ENCODE measurements at places on chromosomes 4 and X. TPM values are rescaled to one million over a fixed set of nuclear protein-coding genes. Genes with fewer than 3 reads are reported as not detected.

NSUN7 gene
- total RNA-seq, result not detected

AFF2 gene
- total RNA-seq, result 0.90 TPM

PIGA gene
- 32.3 TPM for total RNA-seq

TBC1D9 gene
- total RNA-seq, result 0.67 TPM

IL21 gene
- 0.28 TPM for total RNA-seq

HEPH gene
- not detected for total RNA-seq

ZNF630 gene
- total RNA-seq, result 6.1 TPM

NSG1 gene
- 74.9 TPM for total RNA-seq

UNC5C gene
- total RNA-seq, result not detected

SPACA5 gene
- total RNA-seq, result not detected

P2RY8 gene
- total RNA-seq, result 195 TPM

PHEX gene
- total RNA-seq, result 0.25 TPM

PTCHD1 gene
- not detected for total RNA-seq

ARAP2 gene
- total RNA-seq, result 89.6 TPM

DCAF12L2 gene
- total RNA-seq, result not detected

NPNT gene
- total RNA-seq, result not detected

RIPPLY1 gene
- total RNA-seq, result not detected

ALAS2 gene
- not detected for total RNA-seq

TMLHE gene
- total RNA-seq, result 15.7 TPM

TLR2 gene
- total RNA-seq, result 3.5 TPM

COL25A1 gene
- 0.44 TPM for total RNA-seq

ETDB gene
- total RNA-seq, result not detected

LONRF3 gene
- total RNA-seq, result 8.7 TPM

CNGA1 gene
- not detected for total RNA-seq

PAGE4 gene
- total RNA-seq, result not detected

GNRHR gene
- total RNA-seq, result not detected

TCEAL6 gene
- not detected for total RNA-seq

MED12 gene
- 89.9 TPM for total RNA-seq

NKX6-1 gene
- total RNA-seq, result not detected

NONO gene
- total RNA-seq, result 300 TPM

GAGE12J gene
- total RNA-seq, result not detected

ZDHHC15 gene
- 0.47 TPM for total RNA-seq

RHOXF2 gene
- not detected for total RNA-seq

SSX1 gene
- not detected for total RNA-seq

ADH6 gene
- total RNA-seq, result not detected

PRDM8 gene
- 23.0 TPM for total RNA-seq

PLAC8 gene
- total RNA-seq, result 148 TPM

All from CD4-positive, alpha-beta memory T cell (primary cell).